Stimulated activated CD8-positive, alpha-beta memory T cell treated with anti-CD3 and anti-CD28 coated beads, Interleukin-2, amount 100 ng/mL, for 1 hour (primary cell): ENCODE measurements at places on chromosomes 6 and 20.
A peak's percentile ranks its signal among the peaks of the same experiment; 100 is the strongest.

- DNase-seq, result no peak
Measured at GRCh38 chr6:134422426-134423231, 104.7 kb upstream of the SGK1 start.

- no peak for DNase-seq
Measured at GRCh38 chr20:58056921-58057686, 171.3 kb downstream of the ANKRD60 start.

GRCh38 chr6:47250302-47250701, 59.4 kb downstream of the TNFRSF21 start:
- DNase-seq, result no peak

GRCh38 chr6:27890445-27891319, 21.5 kb downstream of the OR2B2 start:
- DNase-seq, result peak; percentile 49

DNA sequence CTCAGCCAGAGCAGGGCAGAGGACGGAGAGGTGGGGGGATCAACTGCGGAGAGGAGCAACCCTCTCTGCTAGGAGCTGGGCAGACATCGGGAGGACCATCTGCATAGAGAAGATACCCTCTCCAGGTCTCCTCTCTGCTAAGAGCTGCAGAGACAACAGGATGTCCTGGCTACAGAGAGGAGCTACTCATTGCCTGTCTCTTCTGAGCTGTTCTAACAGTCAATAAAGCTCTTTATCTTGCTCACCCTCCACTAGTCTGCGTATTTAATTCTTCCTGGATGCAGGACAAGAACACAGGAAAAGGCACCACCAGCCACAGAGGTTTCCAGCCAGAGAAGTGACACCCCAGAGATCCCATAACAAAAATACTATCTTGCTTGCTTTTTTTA, 871.1 kb upstream of the GJE1 start:
- no peak for DNase-seq

DNA sequence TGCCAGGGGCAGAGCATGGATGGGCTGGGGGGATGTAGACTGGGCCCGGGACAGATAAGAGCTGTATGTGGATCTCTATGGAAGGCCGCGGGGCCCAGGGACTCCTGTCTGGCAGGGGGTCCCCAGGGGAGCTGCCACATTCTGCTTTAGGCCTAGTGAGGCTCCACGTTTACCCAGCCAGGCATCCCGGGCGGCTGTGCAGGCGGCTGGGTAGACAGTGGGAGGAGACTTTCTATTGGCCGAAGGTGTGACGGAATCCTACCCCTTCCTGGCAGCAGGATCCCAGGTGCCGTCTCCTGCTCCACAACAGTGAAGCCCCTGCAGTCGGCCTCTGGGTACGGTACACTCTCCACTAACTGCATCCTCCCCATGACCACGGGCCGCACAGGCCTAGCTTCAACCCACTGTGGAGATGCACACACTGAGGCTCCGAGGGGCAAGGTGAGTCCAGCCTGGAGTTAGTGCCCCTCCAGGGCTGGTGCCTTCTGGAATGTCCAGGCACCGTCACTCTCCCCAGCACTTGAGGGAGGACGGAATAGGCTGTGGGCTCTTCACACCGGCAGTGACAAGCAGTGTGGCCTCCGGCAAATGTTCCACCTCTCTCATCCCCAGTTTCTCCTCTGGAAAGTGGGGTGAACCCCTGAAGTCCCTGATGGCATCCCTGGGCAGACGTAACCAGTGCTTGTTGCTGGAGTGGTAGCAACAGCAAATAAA, 36.8 kb upstream of the ZBP1 start:
- no peak for DNase-seq

DNA sequence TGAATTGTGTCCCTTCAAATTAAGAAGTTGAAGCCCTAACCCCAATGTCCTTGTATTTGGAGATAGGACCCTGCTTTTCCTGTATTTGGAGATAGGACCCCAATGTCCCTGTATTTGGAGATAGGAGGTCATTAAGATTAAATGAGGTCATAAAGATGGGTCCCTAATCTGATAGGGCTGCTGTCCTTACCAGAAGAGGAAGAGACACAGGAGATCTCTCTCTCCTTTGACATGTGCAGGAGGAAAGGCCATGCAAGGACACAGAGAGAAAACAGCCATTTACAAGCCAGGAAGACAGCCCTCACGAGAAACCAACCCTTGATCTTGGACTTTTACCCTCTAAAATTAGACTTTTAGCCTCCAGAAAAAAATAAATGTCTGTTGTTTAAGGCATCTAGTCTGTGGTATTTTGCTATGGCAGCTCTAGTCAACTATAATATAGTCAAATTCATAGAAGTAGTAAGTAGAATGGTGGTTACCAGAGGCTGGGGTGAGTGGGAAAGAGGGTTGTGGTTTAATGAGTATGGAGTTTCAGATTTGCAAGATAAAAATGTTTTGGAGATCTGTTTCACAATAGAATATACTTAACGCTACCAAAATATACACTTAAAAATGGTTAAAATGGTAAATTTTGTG, 59.3 kb downstream of the UBE3D start:
- DNase-seq, result no peak

DNA sequence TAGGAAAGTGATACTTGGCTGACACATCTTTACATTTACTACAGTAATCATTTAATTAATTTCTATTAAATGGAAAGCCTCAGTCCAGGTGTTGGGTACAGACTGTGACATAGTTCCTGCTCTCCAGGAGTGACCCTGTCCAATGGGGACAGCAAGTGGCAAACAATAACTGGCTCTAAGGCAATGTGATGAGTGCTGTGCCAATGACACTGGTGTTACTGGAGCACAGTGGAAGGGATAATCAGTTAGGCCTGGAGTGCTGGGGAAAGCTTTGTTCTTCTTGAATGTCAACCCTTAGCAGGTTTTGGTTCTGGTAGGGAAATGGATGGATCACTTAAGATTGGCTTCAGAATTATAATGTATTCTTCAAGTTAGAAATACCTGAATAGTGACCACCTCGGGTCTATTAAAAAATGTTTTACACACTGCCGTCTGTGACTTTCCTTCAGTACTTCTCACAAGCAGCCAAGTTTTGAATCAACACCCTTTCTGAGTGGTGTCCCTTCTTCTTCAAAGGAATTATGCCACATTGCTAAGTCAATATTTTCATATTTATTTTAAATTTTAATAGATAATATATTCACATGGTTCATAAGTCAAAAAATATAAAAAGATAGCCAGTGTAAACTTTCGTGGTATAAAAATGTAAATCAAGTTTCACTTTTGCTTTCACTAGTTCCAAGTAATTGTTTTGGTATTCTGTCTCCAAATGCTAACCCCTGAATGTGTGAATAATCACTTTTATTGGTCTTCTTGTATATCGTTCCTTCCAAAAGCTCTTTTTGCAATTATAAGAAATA, 9.6 kb downstream of the CMTR1 start:
- DNase-seq, result no peak

DNA sequence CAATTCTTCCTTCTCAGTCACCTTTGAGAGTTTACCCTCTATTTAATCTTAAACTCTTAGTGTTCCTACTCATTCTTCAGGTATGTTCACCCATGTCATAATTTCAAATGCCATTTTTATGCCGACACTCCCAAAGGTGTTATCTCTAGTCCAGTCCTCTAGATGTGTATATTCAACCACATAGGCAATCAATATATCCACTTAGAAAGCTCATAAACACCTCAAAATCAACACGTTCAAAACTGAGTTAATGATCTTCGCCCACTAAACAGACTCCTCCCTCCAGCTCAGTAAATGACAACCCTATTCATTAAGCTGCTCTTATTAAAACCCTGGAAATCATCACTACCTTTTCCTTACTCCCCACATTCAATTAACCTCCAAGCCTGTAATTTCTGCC, 6.4 kb downstream of the OSTM1 start:
- DNase-seq, result no peak

GRCh38 chr20:20821484-20822260, 109.2 kb upstream of the RALGAPA2 start:
- no peak for DNase-seq

GRCh38 chr6:44667668-44668390, 280.3 kb downstream of the CDC5L start:
- no peak for DNase-seq
